ENCODE measurements at places on chromosomes 13 and 19. TPM values are rescaled to one million over a fixed set of nuclear protein-coding genes. Genes with fewer than 3 reads are reported as not detected.

DNA sequence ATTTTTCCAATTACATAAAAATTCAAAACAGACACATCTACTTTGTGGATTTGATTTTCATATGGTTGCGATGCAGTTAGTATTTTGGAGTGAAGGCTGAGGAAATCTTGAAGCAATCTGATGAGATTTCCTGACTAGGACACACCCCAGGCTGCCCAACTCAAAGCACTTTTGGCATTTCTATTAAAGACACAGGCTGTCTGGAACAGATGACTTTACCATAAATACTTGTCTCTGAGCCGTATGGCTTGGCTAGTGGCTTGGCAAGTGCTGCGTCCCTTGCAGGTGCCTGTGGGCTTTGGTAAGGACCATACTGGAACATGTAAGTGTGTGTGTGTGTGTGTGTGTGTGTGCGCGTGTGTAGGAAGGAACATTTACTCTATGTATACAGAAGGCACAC is 218.8 kb downstream of the FGF9 start:
- DNase-seq: no peak

- DNase-seq: no peak
Measured at GRCh38 chr13:102183509-102184182, 218.2 kb downstream of the FGF14 start.

ZNF439 gene
- total RNA-seq: 36.5 TPM

SELENOV gene
- total RNA-seq: not detected

RCBTB2 gene
- total RNA-seq: 45.2 TPM

GRCh38 chr13:41434831-41435520 is 22.4 kb upstream of the RGCC start:
- no peak for DNase-seq

- DNase-seq: no peak
Measured at GRCh38 chr13:80168089-80168850, 172.7 kb downstream of the SPRY2 start.

DNA sequence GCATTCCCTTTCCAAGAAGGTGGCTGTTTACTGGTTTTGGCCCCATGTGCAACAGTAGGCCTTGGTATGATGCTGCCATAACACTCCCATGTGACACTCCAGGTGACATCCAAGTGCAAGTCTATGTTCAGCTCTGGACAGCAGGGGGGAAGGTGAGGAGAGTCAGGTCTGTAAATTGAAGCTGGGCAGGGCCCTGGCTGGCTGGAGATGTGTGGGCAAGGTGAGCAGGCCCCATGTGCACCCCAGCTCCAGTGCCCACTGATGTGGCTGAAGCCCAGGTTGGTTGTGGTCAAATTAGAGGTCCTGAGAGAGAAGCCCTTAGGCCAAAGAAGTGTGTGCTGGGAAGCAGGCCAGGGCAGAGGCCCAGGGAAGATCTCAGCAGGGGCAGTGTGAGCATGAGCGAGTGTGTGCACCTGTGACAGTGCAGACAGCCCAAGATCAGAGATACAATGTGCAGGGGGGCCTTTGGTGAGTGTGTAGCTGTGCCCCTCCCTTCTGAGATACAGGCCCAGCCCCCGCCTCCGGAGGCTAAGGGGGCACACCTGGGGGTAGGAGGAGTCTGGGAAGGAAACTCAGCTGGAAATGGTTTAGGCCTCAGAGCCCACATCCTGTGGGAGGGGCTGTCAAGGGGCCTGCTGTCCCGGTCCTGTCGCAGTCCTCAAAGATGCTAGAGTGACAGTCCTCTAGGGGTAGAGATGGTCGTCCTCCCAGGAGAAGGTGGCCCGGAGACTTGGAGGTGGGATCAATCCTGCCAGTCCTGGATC is 18.6 kb downstream of the DEDD2 start:
- no peak for DNase-seq

CASP14 gene
- total RNA-seq: not detected

WDR88 gene
- 0.16 TPM for total RNA-seq

- no peak for DNase-seq
Measured at GRCh38 chr13:88369866-88370265, 698.7 kb downstream of the SLITRK5 start.

DNA sequence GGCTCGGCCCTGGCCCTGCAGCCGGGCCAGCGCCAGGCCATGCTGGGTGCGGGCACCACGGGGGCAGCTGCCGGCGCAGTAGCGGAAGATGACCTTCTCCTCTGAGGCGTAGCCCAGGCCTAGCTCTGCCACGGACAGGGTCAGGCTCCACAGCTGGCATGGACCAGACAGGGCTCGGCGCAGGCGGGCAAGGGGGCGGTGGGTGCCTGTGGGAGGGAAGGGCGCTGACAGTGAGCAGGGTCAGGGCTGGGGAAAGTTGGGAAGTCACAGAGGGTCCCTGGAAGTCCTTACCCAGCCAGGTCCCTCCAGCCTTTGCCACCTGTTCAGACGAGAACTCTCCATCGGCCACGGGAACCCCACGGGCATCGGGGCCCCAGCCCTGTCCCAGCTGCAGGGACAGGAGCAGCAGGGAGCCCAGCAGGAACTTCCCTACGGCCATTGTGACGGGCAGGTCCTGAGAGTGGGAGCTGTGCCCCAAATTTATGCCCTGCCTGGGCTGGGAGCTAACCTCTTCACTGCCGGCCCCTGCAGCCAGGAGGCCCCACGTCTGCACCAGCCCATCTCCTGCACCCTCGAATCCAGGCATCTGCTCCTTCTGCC is at the start of gene PSPN:
Gene PSPN, minus strand, starts transcription at position 523 of the 600 bp plus-strand sequence. Its CDS starts 84 bp downstream, at position 439.
- no peak for DNase-seq

- peak; percentile 40 for DNase-seq
Measured at GRCh38 chr13:29594710-29595379, 643 bp downstream of the SLC7A1 start.

SPRY2 gene
- total RNA-seq: 43.8 TPM

GRCh38 chr13:79541426-79542049 is 60.6 kb downstream of the NDFIP2 start:
- DNase-seq: no peak

DNA sequence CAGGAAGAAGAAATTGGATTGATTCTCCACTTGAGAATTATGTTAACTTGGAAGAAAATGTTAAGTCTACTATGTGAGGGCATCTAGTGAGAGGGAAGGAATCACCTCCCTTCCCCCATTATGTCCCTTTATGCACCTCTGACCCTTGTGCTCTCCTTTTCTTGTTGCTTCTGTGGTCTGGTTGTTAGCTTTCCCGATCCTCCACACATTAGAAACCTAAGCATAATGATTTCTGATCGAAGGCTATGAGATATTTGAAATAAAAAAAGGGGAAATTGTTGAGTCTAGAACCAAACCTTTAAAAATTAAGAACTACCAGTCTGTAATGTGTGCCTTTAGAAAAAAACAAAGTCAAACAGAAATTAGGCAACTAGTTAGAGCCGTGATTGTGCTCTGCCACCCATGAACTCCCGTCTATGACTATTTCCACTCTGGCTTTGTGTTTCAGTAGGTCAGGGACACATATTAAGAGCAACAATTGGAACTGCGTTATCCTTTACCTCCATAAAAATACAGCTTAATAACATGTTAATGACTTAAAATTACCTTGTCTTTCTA is 463 bp upstream of the GPC6 start:
- no peak for DNase-seq

DNA sequence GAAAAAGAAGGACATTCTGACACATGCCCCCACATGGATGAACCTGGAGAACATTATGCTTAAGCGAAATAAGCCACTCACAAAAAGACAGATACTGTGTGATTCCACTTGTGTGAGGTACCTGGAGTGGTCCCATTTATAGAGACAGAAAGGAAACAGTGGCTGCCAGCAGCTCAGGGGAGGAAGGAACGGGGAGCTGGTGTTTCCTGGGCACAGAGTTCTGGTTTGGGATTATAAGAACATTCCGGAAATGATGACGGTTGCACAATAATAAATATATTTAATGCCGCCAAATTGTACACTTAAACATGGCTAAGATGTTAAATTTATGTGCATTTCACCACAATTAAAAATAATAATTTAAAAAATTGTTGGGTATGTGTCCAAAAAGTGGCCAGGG is 33.0 kb downstream of the SERP2 start:
- no peak for DNase-seq

NLRP5 gene
- total RNA-seq: not detected

GRCh38 chr13:74052402-74052928 is 81.7 kb downstream of the KLF12 start:
- no peak for DNase-seq

DNA sequence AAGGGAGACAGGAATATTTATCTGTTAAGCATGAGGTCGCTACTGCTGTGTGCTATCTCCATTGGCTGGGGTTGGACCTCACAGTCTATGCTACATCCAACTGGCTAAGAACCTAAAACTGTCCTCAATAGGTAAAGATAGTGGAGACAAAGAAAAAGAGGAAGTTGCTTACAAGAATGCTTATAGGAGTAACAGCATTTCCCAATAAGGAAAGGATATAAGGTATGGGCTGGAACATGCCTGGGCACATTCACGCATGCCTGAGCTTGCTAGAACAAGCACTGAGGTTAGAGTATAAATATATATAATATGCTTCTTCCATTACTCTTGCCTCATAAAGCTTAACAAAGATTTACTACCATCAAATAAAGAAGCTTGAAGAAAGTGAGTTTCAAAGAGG is 47.9 kb upstream of the CEACAM21 start:
- no peak for DNase-seq

- peak; percentile 59 for DNase-seq
Measured at GRCh38 chr13:45194081-45194939, 6.5 kb downstream of the KCTD4 start.

NXNL1 gene
- total RNA-seq: not detected

DNA sequence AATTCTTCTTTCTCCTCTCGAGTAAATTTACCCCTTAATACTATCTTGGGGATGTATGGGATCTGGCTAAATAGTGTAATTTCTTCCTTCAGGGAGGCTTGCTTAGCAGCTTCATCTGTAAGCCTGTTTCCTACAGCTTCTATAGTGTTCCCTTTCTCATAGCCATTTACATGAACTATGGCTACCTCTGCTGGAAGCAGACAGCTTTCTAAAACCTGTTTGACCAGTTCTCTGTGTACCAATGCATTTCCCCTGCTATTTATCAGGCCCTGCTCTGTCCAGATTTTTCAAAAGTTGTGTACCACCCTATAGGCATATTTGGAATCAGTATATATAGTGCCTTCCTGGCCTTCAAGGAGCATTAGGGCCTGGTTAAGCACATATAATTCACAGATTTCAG is 113.6 kb upstream of the PCDH9 start:
- DNase-seq: no peak

TNNI3 gene
- not detected for total RNA-seq

- no peak for DNase-seq
Measured at GRCh38 chr13:111652676-111653075, 332.2 kb downstream of the TEX29 start.

GRCh38 chr13:36992362-36992761 is 6.8 kb downstream of the ALG5 start:
- DNase-seq: no peak

DNA sequence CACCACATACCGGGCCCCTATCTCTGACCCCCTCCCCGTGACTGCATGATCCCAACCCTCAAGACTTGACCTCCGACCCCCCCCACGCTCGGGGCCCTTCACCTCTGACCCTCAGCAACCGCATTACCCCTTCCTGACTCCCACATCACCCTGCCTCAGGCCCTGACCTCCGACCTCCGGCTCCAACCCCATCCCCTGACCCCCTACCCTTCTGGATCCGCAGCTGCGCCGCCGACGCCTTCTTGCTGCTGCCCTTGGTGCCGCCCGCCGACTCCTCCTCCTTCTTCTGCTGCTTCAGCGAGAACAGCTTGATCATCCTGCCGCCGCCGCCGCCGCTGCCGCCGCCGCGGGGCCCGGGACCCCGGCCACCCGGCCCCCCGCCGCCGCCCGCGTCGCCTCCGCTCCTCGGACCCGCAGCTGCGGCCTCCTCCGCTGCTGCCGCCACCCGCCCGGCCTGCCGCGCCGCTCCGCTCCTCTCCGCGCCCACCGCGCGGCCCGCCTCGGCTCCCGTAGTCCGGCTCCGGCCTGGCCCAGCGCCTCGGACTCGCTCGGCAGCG is at the start of gene UBE2M:
Gene UBE2M, minus strand, starts transcription at position 546 of the 557 bp plus-strand sequence. Its CDS starts 230 bp downstream, at position 316.
- DNase-seq: no peak

DNA sequence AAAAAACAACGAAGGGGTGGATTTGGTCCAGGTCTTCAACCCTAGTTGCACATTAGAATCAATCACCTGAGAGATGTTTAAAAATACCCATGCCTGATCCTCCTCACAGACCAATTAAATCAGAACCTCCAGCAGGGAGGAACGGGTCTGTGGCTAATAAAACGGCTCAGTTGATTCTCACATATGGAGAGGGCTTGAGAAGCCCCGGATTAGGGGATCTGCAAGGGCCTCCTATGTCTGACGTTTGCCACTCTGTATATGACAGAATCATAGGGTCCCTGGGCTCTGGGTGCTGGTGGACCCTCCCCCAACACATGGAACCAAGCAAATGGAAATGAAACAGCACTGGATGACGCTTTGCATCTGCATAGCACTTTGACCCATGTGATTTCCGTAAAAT is 36.7 kb upstream of the C13orf42 start:
- DNase-seq: no peak

GRCh38 chr19:56321989-56322440 is 7.4 kb upstream of the ZSCAN5A start:
- no peak for DNase-seq

All from occipital lobe (tissue), 3 donors.